ENCODE measurements at places on chromosomes 11 and 22.

- DNase-seq: no peak
These were observed 2.2 kb upstream of the CD151 start for GRCh38 chr11:830295-831117.

GRCh38 chr11:12052676-12053605, 44.5 kb upstream of the DKK3 start:
- DNase-seq: no peak

GRCh38 chr22:48661984-48662383, 1165.7 kb downstream of the BRD1 start:
- DNase-seq: no peak

- DNase-seq: no peak
These were observed 93.9 kb downstream of the DSCAML1 start for GRCh38 chr11:117702946-117703598.

GRCh38 chr11:78549624-78550409, 24.8 kb downstream of the NARS2 start:
- no peak for DNase-seq

Data from globus pallidus (tissue), 1 donor.